NT2/D1 (cell line): ENCODE measurements at places on chromosomes 7 and 10.
A peak's percentile ranks its signal among the peaks of the same experiment; 100 is the strongest.

DNA sequence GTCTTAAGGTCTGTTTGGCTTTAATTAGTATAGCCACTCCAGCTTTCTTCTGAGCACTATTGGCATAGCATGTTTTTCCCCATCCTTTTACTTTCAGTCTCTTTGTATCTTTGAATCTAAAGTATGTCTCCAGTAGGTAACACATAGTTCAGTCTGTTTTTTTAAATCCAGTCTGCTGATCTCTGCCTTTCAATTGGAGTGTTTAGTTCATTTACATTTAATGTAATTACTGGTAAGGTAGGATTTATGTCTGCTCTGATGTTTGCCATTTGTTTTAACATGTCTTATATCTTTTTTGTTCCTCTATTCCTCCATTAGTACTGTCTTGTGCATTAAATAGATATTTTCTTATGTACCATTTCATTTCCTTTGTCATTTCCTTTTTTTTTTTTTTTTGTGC is 72.5 kb downstream of the EXOC6 start:
- no peak for DNase-seq

GRCh38 chr10:50550291-50550839 is 73.4 kb downstream of the SGMS1 start:
- peak; percentile 15 for DNase-seq

DNA sequence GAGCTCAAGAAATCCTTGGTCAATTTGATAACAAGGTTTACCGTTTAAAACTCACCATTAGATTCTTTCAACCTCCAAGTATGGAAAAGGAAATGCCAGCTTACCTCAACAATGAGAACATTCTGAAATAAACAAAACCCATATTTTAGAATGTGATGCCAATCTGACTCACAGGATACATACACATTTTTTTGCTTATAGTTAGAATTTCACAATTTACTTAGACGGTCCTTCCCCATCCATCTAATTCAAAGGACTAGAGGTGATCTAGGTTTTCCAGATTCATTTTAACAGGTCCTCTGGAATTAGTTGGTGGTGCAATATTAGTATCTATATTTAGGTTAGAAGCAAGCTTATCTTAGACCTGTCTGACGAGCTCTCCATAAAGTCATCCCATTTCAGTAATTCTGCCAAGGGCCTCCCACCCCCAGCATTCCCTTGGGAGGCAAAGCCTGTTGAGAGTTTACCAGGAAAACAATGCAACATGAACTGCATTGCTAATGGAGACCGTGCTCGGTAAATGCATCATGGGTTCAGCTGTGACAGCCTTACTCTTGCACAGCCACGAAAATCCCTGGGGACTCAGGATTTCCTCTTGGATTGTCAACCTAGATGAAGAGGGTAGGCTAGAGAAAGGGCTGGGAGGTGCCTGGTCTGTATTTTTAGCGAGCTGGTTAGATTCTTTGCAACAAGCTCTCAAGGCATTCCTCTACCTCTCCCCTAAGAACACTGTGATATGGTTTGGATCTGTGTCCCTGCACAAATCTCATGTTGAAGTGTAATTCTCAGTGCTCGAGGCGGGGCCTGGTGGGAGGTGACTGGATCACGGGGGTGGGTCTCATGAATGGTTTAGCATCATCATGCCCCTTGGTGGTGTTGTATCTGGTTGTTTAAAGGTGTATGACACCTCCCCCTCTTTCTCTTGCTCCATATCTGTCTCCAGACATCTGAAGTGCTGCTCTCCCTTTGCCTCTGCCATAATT is 93.8 kb downstream of the PRTFDC1 start:
- DNase-seq: peak; percentile 28

- no peak for DNase-seq
Measured at GRCh38 chr7:82017334-82017943, 247.6 kb upstream of the HGF start.

DNA sequence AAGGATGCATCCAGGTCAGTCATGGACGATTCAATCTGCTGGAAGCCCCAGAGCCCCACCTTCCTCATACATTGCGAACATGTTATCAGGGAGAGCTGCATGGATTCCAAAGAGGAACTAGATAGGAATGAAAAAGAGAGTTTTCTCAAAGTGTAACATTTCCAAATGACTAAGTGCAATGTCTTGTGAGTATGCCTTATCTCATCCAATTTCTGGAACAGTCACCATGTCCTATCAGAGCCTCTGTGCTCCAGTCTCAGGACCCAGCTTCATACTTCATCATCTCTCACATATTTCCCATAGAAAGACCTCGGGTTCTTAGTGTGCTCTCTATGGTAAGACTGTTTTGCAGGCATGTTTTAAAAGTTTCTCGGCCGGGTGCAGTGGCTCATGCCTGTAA is 26.8 kb downstream of the ZC3HC1 start:
- DNase-seq: no peak
